ELF-1 (cell line): ENCODE measurements at places on chromosomes 5 and 9.
A peak's percentile ranks its signal among the peaks of the same experiment; 100 is the strongest.

DNA sequence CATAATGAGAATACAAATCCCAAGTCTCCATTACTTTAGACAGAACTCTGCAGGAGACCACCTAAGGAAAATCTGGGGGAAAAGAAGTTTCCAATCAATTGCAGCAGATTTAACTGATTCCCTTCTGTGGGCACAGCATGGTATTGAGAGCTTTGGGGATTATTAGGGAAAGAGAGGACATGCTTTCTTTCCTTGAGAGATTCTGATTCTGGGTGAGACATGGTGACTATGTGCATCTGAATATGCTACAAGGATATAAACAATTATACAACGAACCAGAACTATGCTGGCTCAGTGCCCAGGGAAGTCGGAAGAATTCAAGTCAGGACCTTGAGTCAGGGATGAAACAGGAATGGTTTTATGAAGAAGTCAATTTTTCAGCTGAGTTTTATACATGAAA, 183.7 kb downstream of the PDE4D start:
- peak; percentile 3 for DNase-seq

DNA sequence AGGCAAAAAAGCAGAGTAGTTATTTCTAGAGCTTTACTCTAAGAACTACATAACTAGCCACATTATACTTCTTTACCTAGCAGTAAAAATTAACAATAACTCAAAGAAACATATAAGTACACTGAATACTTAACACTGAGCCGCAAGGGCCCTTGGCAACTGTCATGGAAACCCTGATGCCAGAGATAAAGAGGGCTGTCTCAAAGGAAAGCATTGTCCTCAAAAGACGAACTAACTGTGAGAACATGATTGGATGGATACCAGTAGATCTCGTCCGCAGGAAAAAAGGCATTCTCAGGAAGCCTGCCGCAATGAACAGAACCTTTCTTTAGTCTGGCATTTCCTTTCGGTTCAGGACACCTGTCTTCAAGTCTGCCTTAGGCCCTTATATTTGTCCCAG, 379.0 kb upstream of the SLC30A5 start:
- DNase-seq: no peak

DNA sequence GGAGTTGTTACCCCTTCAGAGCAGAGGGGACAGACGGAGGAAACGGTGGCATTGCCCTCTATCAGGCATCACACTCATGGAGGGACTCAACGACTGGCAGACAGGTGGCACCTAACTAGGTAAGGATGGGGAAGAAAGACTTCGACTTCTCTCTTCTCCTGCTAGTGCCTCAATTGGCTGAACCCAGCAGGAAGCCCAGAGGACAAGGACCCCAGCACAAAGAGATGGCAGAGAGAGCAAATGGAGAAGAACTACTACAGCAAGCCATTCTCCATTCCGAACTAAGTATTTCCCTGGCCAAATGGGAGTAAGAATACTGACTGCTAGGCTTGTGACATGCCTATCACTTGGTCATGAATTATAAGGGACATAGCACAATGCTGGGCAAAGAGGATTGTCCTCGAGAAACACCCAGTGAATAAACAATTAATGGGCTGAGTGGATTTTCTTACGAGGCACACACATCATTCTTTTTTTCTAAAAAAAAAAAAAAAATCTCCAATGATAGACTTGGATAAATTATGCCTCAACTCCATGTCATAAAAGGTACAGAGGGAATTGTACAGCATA, 35.3 kb upstream of the CPEB4 start:
- DNase-seq: no peak

GRCh38 chr9:101572316-101572715, 22.5 kb downstream of the PPP3R2 start:
- DNase-seq: no peak

DNA sequence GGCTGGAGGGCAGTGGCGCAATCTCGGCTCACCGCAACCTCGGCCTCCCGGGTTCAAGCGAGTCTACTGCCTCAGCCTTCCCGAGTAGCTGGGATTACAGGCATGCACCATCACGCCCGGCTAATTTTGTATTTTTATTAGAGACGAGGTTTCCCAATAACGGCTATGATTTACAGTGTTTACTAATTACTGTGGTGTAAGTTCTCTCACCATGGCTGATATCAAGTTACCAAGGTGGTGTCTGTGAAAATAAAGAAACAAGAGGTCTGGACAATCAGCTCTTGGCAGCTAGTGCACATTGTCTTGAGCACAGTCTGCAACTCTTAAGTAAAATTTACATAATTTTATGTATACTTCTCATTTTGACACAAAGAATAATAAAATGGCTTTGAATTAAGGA, 385.5 kb upstream of the COX7C start:
- no peak for DNase-seq

GRCh38 chr5:76978869-76979268, 26.0 kb downstream of the CRHBP start:
- no peak for DNase-seq

DNA sequence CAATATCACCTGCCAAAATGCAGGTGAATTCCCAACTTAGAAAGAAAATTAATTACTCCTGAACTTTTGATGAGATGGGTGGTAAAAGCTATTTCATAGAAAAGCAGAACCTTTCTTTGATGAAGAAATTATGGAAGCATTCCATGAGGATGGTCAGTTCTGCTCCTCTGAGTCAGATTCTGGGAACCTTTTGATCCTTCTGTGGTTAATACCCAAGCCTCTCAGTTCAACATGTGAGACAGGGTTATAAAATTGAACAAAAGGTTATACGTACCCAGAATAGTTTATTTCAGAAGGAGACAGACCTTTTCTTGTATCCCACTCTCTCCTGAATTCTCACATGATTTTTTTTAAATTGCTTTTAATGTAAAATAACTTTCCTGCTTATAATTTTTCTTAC, 767.6 kb upstream of the ADAMTS16 start:
- DNase-seq: no peak

- no peak for DNase-seq
Observed at GRCh38 chr5:100519075-100519474, 16.1 kb upstream of the FAM174A start.

DNA sequence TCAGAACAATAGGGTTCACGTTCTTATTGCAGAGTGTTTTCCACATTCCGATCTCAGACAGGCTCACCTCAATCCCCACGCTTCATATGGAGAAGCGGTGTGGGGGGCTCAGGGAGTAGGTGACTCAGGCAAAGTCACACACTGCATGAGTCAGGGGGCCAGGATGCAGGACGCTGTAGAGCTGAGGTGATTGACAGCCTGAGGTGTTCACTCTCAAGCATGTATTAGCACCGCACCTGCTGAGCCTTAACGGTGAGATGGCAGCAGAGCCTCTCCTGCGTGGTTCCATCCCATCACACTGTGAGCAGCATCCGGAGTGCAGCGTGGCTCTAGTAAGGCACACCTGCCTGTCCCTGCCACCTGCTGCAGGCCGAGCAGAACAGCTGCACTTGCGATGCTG, 194.0 kb downstream of the IRX2 start:
- no peak for DNase-seq

GRCh38 chr9:72955126-72955455, 2.2 kb upstream of the ALDH1A1 start:
- DNase-seq: no peak

DNA sequence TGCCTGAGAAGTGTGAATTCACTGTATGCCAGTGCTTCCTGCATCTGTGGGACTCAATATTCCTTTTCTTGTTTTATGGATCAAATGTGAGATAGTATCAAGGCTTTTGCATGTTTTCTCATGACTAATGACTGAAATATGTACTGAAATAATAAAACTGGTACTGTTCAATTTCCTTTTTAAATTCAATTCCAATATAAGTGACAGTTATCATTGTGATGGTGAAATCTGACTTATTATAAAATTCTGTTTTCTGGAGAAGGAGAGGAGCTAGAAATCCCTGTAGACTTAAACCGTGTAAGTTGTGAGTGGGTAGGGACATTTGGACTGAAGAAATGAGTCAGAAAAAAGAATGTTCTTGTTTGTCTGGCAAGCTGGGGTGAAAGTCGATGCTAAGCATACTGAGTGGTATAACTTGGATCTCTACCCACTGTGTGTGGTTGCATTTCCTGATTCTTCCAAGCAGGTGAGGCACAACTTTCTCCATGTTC, 245.2 kb downstream of the EFNA5 start:
- DNase-seq: no peak

DNA sequence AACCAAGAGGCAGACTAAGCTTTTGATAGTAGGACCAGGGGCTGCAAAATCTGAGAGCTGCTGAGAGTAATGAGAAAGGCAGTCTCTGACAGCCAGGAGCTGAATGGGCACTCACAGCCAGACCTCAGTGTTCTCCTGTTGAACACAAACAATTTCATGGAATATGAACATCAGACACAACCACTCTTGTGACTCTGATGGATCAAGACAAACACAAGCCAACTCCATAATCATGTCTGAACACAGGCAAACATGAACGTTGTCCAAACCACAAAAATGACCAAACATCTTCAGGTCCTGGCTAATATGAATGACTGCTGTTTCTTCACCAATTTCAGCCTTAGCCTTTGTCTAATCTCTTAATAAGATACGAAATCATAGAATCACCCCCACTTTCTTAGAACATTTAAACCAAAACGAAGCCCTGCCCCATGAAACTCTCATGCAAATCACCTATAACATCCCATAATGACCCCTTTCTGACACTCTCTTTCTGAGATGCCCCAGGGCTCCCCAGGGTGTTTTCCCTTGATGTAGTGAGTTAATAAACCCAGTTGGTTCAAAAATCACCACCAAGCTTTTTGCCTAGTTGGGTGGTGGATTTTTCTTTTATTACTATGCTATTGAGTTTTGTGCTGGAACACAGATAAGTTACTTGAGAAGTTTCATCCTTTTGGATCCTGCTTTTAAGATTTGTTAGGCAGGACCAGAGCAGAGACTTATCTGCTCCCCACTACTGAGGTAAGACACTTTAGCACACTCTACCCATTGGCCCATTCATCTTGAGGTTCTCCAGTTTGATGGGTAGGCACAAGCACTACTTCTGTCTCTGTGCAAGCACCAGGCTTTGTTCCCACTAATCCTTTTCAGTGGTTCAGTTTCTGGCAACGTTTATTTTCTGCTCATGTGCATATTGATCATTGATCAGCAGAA, 5.9 kb upstream of the ERAP2 start:
- DNase-seq: peak; percentile 10

DNA sequence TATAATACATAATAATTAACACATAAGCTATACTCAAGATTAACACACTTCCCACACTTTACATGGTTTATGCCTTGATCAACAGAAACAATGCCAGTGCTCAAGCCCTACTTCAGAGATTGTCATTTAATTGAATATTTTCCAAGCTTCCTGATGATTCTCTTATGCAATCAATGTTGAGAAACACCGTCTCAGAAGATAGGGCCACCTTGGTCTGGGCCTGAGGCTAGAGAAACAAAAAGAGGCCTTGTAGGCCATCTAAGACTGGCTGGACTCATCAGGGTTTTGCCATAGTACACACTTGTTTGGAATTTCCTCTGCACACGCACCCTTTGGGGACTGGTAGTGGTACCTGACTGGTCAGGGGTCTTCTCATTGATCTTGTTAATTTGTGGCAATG, 16.3 kb downstream of the C9orf152 start:
- DNase-seq: no peak

- no peak for DNase-seq
Observed at GRCh38 chr9:23736293-23736692, 89.7 kb downstream of the ELAVL2 start.

GRCh38 chr5:178279723-178280438, 47.3 kb upstream of the PHYKPL start:
- DNase-seq: peak; percentile 87

DNA sequence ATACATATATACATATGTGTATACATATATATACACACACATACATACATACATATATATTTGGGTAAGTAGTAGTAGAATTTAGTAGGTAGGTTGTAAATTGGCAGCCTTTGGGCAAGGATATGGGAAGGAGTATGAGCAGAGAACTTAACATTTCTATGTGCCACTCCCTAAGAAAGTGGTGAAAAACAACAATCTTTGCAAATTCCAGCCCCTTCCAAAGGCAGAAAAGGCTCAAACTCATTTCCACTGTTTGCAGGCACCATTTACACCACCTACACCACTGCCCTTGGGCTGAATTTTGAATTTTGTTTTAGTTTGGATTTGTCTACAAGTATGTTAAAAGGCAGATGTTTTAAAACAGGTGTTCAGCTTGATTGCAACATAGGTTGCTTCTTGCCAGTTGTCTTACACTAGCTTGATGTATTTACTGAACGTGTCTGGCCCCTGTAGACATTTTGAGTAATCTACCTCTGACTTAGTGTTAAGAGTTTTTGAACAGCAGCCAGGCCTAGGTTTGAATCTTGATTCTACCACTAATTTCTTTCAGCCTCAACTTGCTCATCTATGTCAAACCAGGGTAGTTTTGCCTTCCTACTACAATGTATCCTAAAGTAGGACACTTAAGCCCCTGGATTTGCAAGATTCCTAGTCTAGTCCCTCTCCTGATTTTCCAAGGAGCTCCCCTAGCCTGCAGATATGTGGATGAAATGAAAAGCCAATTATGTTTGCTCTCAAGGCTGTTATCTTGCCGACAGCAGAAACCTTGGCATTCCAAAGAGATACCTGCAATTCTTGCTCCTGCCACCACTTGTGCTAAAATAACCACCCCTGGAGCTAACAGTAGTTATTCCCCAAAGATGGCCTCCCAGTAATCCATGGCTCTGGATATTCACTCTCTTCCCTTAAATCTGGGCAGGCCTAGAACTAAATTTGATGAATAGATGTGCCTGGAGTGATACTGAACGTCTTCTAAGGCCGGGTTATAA, 156.2 kb upstream of the SLC44A1 start:
- DNase-seq: peak; percentile 39

GRCh38 chr5:3381206-3381825, 214.3 kb upstream of the IRX1 start:
- DNase-seq: no peak

DNA sequence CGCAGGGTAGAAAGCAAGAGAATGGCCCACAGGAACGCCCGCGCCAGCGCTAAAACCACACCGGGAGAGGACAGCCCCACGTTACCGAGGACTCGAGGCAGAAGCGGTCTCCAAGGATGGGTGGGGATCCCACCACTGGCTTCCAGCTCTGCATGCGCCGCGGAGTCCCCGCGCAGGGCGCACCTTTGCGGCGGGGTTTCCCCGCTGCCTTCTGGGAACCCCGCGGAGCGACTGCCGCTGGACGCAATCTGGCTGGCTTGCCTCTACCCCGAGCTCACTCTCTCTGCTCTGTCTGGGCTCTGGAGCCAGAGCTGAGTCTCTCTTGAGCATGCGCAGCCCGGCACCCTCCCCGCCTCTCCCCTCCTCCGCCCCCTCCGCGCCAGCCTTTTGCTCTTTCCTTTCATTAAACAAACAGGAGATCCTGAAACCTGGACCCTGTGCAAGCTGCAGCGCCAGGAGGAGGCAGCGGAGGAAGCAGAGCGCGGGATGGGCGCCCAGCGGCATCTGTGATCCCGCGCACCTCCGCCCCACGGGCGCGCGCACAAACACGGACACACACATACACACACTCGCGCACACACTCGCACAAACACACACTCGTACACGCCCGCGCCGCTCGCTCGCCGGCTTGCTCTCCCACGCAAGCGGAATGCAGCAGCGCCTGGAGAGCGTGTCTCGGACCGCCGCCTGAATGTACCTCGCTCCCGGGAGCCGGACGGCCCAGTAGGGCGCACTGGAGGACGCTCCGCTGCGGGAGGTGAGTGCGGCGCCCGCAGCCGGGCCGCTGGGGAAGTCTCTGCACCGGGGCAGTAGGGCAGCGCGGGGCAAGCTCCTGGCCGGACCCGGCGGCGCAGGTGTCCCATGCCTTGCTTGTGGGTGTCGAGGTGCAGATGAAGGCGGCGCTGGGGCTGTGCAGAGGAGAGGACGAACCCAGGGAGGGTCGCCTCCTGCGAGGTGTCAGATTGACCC, at the start of gene PLPPR1:
PLPPR1 (plus strand) TSS at position 382 of the 969 bp plus-strand sequence.
- DNase-seq: peak; percentile 79
